ENCODE measurements at places on chromosomes 12 and 14.

DNA sequence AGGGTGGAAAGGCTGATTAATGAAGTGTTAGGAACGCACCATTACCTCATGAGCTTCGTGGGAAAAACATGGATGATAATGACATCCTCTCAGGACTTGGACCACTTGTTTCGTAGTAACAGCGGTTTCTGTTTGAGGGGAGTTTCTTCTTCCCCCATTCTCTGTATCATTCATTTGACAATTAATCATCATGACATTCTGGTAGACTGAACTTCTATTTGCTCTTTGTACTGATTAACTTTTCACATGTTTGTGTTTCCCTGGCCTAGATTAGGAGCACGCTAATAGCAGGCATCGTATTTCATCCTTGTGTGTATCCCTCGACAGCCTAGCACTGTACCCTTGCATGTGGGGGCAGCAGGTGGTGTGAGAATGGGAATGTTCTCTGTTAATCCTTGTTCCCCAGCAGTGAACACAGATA, 8.0 kb downstream of the LRRC74A start:
- no peak for DNase-seq

DNA sequence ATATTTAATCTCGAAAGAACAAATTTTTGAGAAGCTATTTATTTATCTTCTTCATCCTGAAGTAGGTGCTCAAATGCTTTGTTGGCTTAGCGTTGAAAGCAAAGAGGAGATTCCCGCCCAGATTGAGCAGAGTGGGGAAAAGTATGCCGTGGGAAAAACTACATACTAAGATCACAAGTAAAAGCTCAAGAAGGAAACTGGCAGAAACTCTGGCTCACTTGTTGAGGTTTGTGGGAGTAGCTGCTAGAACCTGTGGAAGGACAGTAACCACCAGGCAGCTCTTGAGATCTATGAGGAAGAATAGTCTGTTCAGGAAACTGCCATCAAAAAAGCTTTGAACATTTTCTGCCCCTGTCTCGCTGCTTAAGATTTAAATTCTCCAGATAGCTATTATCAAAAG, 3.9 kb downstream of the MYRFL start:
- DNase-seq: no peak

DNA sequence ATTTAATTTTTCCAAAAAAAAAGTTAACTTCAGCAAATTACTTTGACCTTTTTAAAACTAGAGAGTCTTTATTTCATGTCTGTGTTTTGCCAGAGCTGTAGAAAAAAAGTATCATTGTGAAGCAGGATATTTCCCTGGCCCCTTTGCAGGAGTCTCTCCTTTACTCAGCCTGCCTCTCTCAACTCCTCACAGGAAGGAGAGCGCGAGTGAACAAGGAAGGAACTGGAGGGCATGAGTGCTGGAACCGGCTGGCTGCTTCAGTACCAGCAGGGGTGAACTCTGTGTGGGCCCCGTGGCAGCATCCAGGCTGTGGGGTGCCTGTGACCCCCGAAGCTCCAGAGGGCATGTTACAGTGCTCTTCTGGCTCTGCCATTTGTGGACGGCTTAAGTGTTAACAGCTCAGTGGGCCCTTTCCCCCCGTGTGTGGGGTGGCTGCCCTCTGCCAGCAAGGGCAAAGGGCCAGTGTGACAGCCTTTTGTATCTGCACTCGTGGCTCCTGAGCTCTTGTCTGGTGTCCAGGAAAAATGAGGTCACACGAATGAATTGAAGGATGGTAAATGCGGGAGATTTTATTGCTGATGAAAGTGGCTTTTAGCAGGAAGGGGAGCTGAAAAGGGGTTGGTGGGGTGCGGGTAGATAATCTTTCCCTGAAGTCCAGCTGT, 76.6 kb upstream of the KCNH3 start:
- no peak for DNase-seq

GRCh38 chr14:55699131-55700057, 119.4 kb downstream of the KTN1 start:
- no peak for DNase-seq

GRCh38 chr14:64928239-64929013, 14.1 kb downstream of the GPX2 start:
- no peak for DNase-seq

GRCh38 chr14:24113801-24114531, 611 bp upstream of the DCAF11 start:
- peak; percentile 93 for DNase-seq

GRCh38 chr12:55845361-55845760, 2.6 kb upstream of the MMP19 start:
- DNase-seq: no peak

DNA sequence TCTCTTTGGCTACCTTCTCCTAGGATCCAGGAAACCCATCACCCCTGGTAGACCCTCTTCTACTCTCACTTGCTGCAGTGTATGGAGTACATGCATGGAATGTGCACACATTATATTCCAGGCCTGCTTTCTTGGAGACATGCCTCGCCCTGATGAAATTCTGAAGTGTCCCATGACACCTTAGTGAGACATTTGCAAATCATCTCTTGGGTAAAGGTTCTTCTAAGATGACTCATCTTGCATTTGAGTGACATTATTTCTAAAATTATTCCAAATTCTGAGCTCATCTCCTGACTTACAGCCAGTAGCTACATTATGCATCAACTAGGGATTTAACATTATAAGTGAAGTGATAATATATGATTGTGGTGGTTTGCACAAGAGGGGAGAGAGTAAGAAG, 49.8 kb downstream of the SDR9C7 start:
- DNase-seq: no peak

DNA sequence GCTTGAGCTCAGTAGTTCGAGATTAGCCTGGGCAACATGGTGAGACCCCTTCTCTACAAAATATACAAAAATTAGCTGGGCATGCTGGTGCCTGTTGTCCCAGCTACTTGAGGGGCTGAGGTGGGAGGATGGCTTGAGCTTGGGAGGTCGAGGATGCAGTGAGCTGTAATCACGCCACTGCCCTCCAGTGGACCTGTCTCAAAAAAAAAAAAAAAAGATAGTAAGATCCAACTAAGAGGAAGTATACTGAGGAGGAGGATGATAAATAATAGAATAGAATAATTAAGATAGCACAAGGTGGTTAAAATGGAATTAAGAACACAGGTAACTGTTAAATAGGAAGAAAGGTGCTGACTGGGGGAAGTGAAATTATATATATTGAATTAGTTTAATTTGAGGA, 37.0 kb upstream of the BAZ1A start:
- DNase-seq: no peak

DNA sequence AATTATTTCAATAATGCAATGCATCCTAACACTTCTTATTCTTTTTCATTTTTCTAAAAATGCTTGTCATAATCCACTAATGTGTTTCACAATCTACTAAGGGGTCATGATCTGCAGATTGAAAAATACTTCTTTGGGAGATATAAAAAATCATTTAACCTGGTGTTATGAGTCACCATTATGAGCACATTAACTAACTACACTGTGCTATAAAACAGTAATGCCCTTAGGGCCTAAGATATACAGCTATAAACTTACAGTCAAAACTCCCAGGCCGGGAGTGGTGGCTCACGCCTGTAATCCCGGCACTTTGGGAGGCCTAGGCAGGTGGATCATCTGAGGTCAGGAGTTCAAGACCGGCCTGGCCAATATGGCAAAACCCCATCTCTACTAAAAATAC, 14.2 kb downstream of the ATXN2 start:
- DNase-seq: no peak

- DNase-seq: no peak
Measured at GRCh38 chr14:42277840-42278239, 671.2 kb downstream of the LRFN5 start.

- DNase-seq: no peak
Measured at GRCh38 chr14:32720927-32721326, 217.8 kb upstream of the NPAS3 start.

DNA sequence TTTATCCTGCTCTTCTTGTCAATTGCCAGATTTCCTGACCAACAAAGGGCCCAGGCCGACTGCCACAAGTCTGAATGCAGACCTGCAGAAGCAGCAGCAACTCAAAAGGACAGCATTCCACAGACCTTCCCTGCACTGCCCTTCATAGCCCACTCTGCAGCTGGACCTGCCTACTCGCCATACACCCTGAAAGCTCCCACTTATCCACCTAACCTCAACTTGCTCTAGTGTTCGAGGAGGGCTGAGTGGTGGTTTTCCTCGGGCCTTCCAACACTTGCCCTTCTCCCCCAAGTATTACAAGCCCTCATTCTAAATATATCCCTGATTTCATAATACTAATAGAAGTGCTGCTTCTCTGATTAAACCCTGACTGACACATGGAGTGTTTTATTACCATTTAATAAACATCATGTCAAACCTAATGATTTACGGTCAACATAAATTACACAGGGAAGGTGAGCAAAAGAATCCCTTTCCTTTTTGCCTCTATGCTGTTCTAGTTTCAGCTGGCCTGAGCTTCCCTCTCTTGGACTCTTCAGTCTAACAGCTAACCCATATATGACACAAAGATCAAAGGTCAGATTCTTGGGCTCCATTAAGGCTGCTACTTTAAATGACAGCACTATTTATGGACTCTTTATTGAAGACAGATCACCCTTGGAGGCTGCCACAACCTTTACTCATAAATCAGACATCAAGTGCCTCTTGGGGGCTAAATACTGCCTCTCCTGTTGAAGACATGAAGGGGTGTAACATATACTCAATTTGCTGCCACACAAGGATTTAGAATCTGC, 1546.9 kb upstream of the TMEM132C start:
- DNase-seq: no peak

DNA sequence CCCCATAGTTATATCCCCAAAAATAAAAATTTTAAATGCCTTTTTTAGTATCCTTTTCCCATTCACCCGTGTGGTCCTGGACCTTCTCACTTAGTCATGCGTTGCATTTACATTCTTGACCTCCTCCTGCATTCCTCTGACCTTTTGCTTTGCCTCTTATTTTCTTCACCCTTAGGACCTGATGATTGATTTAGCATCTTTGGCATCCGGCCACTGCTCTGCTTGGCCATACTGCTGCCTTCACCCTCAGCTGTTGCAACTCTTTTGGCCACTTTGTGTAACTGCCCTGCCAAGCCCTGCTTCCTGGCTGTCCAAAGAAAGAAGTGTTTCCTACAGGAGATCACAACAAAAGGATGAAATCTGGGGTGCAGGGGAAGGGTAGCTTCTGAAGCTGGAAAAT, 48.8 kb upstream of the SLC38A4 start:
- no peak for DNase-seq

DNA sequence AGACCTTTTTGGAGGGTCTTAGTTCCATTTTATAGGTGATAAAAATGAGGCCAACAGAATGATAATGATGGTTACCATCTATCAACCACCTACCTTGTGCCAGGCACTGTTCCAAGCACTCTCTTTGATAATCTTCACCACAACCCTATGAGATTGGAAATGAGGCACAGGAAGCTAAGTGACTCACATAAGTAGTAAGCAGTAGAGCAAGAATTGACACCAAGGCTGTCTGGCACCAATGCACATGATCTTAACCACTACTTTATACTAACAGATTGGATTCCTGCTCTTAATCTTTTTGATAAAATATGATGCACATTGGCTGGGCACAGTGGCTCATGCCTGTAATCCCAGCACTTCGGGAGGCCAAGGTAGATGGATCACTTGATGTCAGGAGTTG, 91.4 kb downstream of the DRAM1 start:
- DNase-seq: peak; percentile 11

DNA sequence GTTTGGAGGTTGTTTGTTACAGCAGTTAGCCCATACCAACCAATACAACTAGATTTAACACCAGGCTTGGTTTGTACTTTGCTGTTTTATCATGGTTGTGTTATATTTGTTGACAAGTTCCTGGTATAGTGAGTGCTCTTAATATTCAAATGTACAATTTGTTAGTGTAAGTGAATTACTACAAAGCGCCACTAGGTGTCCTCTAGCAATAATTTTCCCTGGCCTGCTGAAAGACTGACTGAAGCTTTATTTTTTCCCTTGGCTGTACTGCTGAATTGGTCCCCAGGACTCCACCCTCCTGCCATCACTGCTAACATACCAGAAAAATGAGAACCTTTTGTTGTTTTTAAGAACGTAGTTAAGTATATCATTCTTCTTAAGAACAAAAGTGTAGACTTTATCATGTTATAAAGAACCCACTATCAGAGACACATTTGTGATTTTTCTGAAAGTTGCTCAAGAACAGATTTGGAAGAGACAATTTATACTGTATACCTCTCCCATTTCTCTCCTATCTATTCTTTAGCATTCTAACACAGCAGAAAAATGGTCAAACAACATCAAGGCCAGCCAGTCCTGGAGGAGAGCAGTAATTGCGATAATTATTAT, 75.3 kb upstream of the FAR2 start:
- no peak for DNase-seq

DNA sequence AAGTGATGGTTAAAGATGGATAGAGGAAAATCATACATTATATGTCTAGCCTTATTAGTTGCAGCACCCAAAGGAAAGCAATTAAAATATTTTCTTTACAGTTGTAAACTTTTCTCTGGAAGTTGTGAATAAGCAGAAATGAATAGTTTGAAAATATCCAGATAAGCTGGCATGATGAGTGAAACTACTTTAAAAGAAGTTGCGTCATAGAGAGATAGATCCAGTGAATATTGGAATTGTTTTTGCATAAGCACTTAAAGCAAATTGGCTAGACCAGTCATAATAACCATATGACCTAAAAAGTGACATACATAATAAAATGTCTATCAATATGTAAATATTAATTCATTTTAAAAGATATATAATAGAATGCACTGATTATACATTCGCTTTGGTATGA, 132.1 kb downstream of the SOX5 start:
- DNase-seq: no peak

DNA sequence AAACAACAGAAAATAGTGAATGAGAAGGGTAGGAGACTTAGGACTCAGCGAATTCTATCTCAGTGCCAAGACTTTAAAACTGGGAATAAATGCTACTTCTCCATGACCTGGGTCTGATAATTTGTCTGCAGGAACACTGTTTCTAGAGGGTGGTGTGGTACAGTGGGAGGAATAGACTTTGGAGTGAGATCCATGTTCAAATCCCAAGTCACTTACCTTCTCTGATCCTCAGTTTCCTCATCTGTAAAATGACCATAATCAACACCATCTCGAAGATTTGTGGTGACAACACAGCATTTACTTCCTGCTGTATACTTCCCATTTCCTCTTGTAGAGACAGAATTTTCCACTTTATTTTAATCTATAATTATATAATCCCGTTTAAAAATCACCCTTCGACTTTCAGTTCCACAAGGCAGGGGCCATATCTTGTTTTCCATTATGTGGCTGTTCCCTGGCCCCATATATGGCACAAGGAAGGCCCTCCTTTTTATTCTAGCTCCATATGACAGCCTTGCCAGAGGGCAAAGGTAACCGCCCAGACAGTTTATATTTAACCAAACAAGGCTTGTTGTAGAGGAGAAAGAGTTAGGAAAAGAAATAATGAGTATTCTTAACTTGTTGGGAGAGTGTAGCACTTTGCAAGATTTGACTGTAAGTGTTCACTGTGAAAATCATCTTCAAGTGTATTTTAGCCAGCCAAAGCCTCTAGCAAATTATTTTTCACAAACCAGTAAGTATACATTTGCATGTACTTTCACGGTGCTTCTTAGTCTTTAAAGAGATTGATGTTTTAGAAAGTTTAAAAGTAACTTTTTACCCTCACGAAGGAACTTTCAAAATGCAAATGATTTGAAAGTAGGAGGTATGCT, 243.1 kb downstream of the AKAP6 start:
- no peak for DNase-seq
